Sigmoid colon (tissue), 7 donors: ENCODE measurements at places on chromosomes 12 and 14. TPM values are rescaled to one million over a fixed set of nuclear protein-coding genes. Genes with fewer than 3 reads are reported as not detected.

DNA sequence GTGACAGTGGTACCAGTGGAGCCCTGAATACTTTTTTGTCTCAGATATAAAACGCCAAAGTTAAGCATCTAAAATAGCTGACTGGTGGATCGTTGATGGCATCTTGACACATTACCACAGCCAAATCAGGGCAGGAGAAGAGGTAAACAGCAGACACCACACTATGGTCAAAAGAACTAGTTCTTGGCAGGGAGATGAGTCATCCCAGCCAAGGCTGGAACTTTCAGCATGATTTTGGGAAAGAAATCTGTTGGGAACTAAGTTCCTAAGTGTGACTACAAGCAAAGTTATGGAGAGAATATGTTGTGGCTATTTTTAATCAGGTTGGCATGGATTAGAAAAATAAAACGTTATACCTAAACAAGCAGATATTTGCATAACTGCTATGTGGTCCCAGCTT lies 36.9 kb downstream of the LGR5 start:
- H3K27ac ChIP-seq = no peak overlapping the region
- DNase-seq = no peak
- H3K27me3 ChIP-seq = no peaks in the 10 kb centered on the region

The ATL1 gene
- 10.2 TPM for total RNA-seq

DNA sequence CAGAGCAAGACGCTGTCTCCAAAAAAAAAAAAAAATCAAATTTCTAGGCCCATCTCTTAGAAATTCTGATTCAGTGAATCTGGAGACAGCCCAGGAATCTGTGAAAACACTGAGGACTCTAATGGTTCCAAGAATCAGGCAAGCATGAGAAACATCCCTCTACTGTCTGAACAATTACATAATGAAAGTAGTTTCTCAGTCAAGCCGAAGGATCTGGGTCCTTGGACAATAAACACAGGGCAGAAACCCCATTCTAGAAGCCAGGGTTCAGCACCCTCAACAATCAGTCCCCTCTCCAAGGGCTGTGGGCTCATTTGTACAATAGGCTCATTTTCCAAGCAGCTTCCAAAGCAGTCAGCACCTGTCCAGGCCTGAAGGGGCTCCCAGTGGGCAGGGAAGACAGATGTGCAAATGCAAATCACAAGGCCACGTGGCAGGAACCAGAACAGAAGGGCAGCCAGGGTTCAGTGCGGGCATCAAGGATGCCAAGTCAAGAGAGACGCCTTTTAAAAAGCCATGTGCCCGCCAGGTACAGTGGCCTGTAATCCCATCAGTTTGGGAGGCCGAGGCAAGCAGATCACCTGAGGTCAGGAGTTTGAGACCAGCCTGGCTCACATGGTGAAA lies 96.1 kb downstream of the KSR2 start:
- H3K27me3 ChIP-seq = peaks cover 18% of the 10 kb centered on the region
- no peaks in the 10 kb centered on the region for H3K4me1 ChIP-seq
- no peaks in the 10 kb centered on the region for H3K36me3 ChIP-seq
- DNase-seq = no peak

GRCh38 chr12:91813701-91814100 lies 331.9 kb downstream of the BTG1 start:
- H3K27ac ChIP-seq = no peak overlapping the region
- H3K4me1 ChIP-seq = peaks cover 7% of the 10 kb centered on the region
- H3K36me3 ChIP-seq = no peaks in the 10 kb centered on the region
- no peak overlapping the region for H3K4me3 ChIP-seq
- DNase-seq = no peak

The C1QL4 gene
- total RNA-seq = not detected

- no peak overlapping the region for H3K27ac ChIP-seq
- H3K36me3 ChIP-seq = no peaks in the 10 kb centered on the region
- no peaks in the 10 kb centered on the region for H3K27me3 ChIP-seq
Observed at GRCh38 chr12:50070314-50071060, 13.1 kb downstream of the ASIC1 start.
